Stimulated activated CD8-positive, alpha-beta memory T cell treated with anti-CD3 and anti-CD28 coated beads, Interleukin-12 subunit alpha, Interleukin-12 subunit beta, amount 100 ng/mL, for 1 hour (primary cell): ENCODE measurements at places on chromosomes 13 and 19.

GRCh38 chr19:58560007-58560887 is 1.8 kb upstream of the UBE2M start:
- DNase-seq, result no peak

DNA sequence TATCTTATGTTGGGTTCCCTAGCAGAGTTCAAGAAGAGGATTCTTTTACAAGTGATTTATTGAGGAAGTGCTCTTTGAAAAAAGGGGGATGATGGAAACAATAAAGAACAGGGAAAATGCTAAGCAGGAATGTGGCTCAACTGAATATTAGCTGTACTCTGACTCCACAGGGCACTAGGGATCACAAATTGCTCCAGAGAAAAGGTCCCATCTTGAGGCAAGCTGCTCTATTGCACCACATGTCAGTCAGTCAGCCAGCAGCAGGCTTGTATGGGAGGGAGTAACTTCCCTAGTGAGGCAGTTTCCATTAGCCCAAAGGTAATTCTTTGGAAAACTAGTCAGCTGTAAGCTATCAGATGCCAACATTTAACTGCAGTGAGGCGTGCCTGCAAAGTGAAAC is 73.3 kb upstream of the FNDC3A start:
- no peak for DNase-seq

DNA sequence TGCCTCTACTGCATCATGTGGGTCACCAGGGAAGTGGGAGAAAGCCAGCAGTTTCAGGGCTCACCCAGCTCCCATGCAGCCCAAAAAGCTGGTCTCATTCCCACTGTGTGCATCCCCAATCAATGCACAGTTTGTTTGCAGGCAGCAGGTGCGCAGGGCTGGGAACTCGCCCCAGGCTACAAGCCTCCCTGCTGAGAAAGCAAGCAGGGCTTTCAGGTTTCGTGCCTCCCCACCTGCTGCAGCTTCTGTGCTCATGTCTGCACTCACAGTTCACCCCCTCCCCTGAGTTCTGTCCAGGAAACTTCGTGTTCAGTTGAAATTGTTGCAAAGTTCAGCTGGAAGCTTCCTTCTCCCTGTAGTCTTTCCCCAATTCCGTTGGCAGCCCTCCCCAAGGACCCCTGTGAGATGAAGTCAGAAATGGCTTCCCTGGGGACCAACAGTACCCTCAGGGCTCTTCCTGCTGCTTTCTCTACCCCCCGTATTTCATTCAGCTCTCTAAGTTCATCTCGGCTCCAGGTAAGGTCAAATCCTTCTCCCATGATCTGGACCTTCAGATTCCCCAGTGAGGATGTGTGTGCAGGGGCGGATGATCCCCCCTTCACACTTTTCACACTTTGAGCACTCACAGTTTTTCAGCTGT is 10.3 kb upstream of the KLK3 start:
- no peak for DNase-seq

GRCh38 chr19:42281146-42281826 is 12.2 kb downstream of the CIC start:
- DNase-seq, result no peak

DNA sequence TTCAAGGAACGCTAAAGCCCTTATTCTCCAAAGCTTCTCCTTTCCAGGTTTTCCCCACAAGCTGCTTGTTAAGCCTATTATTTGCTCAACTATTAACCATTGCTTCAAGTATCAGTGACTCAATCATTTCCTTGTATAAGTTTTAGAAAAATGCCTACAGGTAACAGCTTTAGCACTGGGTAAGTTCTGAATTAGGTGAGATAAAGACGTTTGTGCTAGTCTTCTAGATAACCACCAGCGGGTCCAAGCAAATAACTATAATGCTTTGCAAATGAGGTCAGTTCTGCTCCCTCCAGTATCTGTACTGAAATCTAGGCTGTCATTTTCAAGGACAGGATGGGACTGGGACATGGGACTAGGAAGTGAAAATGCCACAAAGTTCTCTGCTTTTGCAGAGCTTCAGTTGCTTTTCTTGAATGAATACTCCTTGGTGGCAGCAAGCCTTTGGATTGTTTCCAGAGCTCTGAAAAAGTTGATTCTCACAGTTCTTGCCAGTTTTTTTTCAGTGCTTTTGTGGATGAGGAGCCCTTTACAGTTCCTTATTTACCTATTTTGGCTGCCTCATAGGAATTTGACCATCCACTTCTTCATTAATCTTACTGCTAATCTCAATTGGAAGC is 1487.7 kb downstream of the EFNB2 start:
- no peak for DNase-seq

DNA sequence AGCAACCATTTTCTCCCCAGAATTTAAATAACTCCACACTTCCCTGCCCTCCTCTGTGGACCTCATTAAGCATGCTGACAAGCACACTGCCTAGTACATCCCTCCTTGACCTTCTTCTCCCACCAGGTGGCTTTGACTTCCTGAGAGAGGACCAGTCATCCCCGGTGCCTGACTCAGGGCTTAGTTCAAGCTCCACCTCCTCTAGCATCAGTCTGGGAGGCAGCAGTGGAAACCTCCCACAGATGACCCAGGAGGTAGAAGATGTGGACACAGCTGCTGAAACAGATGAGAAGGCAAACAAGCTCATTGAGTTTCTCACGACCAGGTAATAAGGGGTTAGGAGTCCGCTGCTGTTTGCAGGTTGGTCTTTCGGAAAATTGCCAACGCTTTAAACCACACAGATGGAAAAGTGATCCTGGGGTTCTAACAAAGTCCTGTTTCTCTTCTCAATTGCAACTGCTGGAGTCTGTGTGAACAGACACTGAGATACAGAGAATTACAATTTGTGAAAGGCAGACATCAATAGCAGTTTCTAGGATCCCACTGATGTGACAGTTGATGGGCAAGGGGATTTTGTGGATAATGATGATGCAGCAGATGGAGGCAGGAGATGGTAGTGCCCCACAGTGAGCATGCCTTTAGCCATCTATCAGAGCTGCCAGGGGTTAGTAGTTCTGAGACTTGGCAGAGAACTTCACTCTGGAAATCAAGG is 86.7 kb downstream of the ZAR1L start:
- no peak for DNase-seq

DNA sequence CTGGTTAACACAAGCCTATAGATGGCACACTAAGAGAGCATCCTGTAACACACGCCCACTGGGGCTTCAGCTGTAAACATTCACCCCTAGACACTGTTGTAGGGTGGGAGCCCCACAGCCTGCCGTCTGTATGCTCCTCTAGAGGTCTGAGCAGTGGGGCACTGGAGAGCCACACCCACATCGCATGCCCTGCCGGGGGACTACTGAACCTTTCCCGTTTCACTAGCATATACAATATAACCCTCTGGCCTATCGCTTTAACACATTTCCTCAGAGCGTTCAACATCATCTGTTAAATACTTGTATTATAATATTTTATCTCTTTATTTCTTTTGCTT is 73.4 kb downstream of the PCDH9 start:
- no peak for DNase-seq

GRCh38 chr13:73355134-73355533 is 296.3 kb downstream of the KLF5 start:
- DNase-seq, result no peak

- no peak for DNase-seq
These were observed 413.6 kb downstream of the HS6ST3 start for GRCh38 chr13:96503481-96503880.

DNA sequence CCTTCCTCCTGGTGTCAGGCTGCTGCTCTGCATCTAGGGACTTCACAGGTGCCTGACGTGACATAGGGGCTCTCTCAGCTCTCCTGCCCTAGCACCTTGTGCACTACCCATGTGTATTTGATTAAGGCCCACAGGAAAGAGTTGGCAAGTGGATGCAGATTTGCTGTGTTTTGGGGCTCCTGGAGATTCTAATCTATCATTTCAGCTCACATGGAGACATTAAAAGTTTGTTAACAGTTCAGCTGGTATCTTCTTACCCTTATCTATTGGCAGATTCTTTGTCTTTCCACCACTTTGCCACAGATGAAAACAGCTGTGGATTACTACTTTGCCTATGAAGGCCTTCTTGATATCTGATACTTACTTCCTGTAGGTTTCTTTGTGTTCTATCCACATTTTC is 41.9 kb downstream of the WASF3 start:
- DNase-seq, result no peak

GRCh38 chr13:37956536-37956935 is 87.0 kb upstream of the TRPC4 start:
- no peak for DNase-seq

DNA sequence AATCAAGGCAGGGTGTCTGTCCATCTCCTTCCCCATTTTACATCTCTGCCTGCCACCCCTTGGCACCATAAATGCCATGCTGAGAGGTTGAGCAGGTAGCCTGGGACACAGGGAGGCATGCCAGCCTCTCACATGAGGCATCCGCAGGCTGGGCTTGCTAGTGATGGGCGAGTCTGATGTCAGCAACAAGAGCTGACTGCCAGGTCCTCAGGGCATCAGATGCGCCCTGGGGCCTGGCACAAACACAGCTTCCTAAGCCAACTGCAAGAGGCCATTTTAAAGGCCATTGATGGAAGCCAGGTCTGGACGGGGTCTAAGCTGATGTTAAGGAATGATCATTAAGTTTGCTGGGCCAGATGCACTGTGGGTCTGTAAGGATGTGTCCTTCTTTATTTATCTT is 34.6 kb downstream of the MYH14 start:
- no peak for DNase-seq

DNA sequence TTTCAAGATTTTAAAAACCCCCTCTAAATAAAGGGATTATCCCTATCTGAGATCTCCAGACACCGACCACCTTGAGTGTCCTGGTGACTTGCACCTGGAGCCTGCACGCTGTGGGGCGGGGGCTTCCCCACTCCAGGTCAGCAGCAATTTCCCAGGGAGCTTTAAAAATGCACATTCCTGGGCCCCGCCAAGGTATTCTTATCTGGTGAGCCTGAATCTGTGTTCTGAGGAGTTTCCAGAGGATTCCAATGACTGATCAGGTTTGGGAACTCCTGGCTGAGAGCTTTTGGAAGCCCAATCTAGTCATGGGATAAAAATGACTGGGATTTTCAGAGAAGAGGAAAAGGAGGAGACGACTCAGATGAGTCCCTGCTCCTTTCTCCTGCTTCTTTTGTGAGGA is 66.1 kb downstream of the FGF9 start:
- DNase-seq, result no peak

- no peak for DNase-seq
These were observed 4.9 kb downstream of the TSSK6 start for GRCh38 chr19:19510432-19510831.

DNA sequence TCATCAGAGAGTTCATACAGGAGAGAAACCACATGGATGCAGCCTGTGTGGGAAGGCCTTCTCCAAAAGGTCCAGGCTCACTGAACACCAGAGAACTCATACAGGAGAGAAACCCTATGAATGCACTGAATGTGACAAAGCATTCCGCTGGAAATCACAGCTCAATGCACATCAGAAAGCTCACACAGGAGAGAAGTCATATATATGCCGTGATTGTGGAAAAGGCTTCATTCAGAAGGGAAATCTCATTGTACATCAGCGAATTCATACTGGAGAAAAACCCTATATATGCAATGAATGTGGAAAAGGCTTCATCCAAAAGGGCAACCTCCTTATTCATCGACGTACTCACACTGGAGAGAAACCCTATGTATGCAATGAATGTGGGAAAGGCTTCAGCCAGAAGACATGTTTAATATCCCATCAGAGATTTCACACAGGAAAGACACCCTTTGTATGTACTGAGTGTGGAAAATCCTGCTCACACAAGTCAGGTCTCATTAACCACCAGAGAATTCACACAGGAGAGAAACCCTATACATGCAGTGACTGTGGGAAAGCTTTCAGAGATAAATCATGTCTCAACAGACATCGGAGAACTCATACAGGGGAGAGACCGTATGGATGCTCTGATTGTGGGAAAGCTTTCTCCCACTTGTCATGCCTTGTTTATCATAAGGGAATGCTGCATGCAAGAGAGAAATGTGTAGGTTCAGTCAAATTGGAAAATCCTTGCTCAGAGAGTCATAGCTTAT is 17.7 kb downstream of the ZNF613 start:
- DNase-seq, result no peak

- no peak for DNase-seq
These were observed 2.5 kb downstream of the KDM4B start for GRCh38 chr19:4971424-4971793.

- no peak for DNase-seq
These were observed 13.1 kb upstream of the GGACT start for GRCh38 chr13:100601716-100602115.

DNA sequence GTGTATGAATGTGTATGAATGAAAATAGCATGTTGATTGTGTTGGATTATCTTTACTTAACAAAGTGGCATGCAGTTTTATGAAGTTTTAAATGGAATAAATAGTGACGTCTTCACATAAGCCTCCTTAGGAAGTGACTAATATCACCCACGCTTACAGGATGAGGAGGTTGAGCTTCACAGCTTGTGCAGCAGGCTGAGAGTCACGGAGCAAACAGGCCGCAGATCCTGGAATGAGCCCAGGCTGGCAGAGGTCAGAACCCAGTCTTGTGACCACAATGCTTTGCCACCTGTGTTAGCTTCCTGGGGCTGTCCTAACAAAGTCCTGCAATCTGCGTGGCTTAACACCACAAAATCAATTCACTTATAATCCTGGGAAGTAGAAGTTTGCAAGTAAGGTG is 20.8 kb downstream of the LAIR2 start:
- no peak for DNase-seq

- DNase-seq, result no peak
These were observed 11.3 kb upstream of the RNASEH2B start for GRCh38 chr13:50898338-50898737.

GRCh38 chr13:48782429-48782840 is 128.7 kb downstream of the CYSLTR2 start:
- DNase-seq, result no peak

- DNase-seq, result no peak
These were observed 52.5 kb downstream of the KLF5 start for GRCh38 chr13:73111331-73111730.

DNA sequence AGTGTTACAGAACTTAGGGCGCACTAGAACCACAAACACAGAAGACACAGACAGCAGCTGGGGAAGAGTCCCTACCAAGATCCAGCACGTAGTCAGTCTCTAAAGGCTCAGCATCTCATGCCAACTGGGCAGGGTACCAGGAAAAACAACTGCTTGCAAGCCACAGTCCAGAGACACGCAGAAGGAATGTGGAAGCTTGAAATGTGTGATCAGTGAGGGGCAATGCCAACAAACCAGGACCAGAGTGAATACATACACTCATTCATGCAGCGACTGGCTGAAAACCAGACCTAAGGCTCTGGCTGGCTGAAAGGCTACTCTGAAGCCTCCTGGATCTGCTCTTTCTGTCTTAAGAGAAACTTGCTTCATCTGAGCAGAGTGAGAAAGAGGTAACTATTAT is 1484.8 kb downstream of the EFNB2 start:
- no peak for DNase-seq

DNA sequence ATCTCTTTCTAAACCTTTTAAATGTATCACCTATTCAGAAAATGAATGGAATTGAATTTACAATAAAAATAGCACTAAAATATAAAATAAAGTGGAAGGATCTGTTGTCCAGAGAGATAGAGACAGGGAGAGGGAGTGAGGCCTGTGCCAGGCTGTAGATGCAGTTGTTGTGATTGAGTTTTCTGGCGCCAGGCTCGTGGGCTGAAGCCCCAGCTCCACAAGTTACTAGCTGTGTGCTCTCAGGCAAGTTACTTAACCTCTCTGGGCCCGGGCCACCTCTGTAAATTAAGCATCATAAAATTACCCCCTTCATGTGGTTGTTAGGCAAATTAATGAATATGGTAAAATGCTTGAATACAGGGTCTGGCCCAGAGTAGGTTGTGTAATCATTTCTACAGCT is 52.3 kb upstream of the USP29 start:
- no peak for DNase-seq
